ENCODE measurements at places on chromosomes 7 and 10.

GRCh38 chr10:88672041-88672440, 7.8 kb downstream of the LIPF start:
- no peak for DNase-seq

GRCh38 chr10:69096045-69096444, 8.1 kb downstream of the SRGN start:
- no peak for DNase-seq

DNA sequence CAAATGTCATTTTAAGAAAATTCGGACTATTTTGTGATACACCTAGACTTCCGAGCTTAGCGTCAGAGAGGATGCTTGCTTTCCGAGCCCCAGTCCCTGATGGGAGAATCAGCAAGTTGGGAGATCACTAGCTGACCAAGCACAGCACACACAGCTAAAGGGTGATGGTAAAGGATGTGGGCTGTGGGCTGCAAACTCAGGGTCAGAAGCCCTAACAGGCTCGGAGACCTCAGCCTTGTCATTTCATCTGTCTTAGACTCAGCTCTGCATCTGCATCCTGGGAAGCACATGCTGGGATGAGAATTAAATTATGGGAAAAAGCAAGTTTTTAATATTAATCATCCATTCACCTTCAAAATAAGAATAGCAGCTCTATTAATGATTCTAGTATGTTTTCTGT, 3.3 kb downstream of the CUBN start:
- no peak for DNase-seq

GRCh38 chr7:122092964-122093797, 50.9 kb downstream of the AASS start:
- no peak for DNase-seq

GRCh38 chr10:18409599-18410397, 241.6 kb downstream of the NSUN6 start:
- no peak for DNase-seq

GRCh38 chr7:92002720-92003119, 62.1 kb downstream of the AKAP9 start:
- DNase-seq, result no peak
